ENCODE measurements at places on chromosomes 7 and 10. TPM values are rescaled to one million over a fixed set of nuclear protein-coding genes. Genes with fewer than 3 reads are reported as not detected.

DNA sequence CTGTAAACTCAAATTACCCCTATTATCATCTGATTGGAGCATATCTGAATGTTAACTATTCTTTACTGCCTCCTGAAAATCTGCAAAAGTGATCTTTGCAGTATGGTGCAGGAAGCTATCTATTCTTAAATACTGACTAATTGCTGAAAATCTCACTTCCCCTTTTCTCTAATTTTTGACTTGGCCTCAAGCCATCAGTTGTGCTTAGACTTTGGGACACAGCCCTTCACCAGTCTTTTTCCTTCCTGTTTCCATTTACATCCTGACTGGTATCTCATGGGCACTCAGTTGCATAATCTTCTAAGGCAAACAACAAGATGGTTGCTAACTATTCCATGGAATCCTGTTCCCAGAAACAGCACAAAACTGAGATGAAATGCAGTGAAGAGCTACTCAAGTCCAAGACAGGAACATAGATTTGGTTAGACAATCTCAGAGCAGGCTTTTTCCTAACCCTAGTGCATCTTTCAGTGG lies 228.5 kb downstream of the SORCS1 start:
- DNase-seq = no peak

DNA sequence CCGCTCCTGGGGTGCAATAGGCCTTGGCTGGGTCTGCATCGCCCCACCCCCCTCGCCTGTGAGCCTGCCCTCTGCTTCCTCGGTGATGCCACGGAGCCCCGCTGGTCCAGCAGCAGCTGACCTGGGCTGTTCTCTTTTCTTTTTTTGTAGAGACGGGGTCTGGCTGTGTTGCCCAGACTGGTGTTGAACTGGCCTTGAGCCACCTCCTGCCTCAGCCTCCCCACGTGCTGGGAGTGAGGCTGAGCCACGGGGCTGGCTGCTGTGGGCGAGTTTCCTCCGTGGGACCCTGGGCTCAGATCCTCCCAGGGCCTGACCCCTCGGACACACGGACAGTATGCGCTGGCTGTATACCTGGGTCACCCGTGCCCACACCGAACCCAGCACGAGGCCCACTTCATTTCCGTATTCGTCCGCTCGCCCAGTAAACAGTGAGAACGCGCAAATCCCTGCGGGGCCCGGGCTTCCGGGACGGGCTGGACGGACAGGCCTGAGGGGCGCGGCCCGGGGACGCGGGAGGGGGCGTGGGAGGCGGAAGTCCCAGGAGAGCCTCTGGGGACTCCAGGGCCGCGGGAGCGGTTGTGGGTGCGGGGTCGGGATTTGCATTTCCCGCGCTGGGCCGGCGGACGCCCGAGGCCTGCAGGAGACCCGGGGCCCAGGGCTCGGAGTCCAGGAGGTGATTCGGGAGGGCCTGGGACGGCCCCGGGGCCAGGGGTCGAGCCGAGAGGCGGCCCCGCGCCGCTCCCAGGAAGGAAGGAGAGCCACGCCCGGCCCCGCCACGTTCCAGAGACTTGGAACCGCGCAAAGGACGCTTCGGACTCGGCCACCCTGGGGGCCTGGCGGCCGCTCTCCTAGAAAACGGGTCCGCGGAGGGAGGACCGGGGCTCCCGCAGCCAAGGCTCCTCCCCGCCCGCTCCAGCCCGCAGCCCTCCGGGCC lies 57.7 kb upstream of the DNAJB6 start:
- peak; percentile 76 for DNase-seq

DNA sequence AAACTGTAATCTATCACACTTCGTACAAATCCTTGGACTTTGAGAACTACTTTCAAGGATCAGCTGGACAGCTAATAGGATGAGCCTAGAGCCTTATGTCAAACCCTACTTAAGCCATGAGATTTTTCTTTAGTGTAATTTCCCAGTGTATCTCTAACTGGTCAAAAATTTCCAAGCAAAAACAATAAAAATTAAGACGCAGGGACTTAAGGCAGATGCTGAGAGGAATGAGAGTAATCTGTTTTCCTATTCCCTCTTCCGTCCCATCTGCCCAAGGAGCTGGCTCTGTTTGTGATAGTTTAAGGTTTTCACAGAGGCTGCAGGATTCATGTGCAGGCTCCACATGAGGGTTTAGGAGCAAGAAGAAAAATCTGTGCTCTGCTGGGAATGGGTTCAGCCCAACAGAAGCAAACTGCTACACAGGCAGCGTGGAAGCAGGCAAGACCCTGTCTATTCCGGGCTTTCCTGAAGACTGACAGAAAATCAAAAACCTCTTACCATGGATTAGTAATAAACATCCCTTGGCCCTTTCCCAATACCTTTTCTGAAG lies 62.2 kb downstream of the ARMH3 start:
- DNase-seq = no peak

Gene RELN
- total RNA-seq = 1.1 TPM

Gene AGBL3
- 0.47 TPM for total RNA-seq

- DNase-seq = no peak
Measured at GRCh38 chr10:4653160-4653559, 172.8 kb upstream of the AKR1E2 start.

DNA sequence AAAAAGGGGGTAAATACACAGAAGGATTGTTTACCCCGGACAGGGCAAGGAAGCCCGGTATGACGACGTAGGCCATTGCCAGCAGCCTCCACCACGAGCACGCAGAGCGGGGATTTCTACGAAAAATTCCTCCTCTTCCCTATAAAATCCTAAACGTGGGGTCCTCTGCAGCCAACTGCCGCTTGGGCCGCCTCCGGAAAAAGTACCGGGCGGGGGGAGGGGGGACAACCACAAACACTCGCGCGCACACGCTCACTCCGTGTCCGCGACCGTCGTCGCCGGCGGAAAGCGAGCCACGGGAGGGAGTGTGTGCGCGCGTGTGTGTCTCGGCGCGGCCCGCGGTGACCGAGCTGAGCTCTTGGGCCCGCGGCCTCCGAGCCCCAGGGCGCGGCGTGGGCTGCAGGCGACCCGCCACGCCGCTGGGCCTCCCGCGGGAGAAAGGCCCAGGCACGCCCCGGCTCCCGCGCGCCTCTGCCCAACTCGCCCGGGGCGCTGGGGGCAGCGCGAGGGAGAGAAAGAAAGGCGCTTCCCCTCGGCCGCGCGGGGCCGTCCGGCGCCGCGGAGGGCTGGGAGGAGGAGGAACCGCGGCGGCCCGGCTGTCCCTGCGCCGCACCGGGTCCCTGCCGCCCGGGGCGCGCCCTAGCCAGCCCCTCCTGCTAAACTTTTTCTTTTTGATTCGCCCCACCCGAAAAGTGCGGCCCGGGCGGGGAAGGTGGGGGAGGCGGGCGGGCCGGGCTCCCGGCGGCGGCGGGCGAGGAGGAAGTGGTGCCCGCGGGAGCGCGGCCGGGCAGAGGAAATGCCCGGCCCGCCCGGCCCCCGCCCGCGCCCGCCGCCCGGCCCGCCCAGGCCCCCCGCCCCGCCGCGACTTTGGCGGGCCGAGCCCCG lies 1.5 kb downstream of the CTBP2 start:
- peak; percentile 71 for DNase-seq

GRCh38 chr7:112521942-112522341 lies 41.2 kb downstream of the LSMEM1 start:
- no peak for DNase-seq

DNA sequence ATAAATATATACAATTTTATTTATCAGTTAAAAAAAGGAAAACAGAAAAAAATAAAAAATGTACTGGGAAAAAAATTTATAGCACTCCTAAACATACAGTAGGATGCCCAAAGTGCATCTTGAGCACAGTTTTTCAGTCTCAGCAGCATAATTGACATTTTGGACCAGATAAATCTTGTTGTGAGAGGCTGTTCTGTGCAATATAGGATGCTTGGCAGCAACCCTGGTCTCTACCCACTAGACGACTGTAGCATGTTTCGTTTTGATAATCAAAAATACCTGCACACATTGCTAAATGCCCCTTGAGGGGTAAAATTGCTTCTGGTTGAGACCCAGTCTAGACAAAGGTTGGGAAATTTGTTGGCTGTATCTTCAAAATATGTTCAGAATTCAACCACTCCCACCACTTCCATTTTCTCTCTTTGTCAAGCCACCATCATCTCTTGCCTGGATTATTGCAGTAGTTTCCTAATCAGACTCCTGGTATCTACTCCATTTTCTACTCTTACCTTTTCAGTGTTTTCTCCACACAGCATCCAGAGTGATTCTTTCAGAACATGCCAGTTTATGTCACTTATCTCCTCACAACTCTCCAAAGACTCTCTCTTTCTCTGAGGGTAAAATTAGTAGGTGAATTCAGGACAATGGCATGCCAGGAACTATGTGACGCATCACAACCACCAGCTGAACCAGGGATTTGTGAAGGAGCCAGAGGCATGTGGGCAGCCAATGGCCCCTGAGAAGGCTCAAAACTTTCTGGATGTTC lies 91.4 kb downstream of the GPR85 start:
- no peak for DNase-seq

DNA sequence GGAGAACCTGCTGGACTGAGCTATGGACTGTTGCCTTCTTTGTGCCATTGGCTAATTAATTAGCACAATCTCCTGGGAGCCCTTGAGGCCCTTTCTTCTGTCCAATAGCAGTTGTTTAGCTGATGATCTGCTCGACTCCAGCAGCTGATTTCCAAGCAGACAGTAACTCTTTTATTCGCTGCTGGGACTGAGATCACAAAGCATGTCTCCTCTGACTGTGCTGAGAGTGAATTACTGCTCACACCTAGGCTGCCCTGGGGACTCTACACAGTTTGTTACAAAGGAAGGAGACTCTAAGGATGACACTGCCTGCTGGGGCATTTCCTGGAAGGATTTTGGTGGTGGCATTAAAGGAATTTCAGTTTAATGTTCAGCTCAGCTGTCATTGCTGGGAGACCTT lies 31.4 kb downstream of the CASP7 start:
- no peak for DNase-seq

Gene ARL3
- total RNA-seq = 4.8 TPM

Gene PANK1
- 22.8 TPM for total RNA-seq

DNA sequence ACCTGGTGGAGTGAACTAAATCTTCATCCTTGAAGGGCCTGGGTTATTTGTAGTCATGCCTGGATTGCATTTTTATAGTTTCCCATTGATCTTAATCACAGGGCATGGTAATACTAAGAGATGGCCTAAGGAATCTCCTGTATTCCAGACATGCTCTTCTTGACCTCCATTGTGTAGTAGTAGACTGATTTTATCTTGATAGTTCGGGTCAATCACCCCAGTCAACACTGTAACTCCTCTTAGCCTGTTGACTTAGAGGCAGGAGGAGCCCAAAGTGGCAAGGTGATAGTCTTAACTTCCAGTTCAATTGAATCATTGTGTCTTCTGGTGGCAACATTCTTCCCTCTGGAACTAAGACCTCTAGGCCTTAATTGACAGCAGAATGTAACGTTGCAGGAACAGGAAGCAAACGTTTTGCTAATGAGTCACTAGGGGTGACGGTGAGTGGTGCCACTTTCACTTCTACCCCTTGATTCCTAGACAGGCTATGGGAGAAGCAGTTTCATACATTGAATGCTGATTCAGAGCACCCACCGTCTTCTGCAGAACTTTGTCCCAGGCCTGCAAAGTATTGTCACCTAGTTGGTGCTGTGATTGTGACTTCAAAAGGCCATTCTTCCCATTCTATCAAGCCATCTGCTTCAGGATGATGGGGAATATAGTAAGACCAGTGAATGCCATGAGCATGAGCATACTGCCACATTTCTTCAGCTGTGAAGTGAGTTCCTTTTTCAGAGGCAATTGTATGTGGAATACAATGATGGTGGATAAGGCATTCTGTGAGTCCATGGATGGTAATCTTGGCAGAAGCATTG lies 24.0 kb upstream of the PAPSS2 start:
- no peak for DNase-seq

GRCh38 chr10:94038024-94038423 lies 44.3 kb downstream of the PLCE1 start:
- DNase-seq = no peak

DNA sequence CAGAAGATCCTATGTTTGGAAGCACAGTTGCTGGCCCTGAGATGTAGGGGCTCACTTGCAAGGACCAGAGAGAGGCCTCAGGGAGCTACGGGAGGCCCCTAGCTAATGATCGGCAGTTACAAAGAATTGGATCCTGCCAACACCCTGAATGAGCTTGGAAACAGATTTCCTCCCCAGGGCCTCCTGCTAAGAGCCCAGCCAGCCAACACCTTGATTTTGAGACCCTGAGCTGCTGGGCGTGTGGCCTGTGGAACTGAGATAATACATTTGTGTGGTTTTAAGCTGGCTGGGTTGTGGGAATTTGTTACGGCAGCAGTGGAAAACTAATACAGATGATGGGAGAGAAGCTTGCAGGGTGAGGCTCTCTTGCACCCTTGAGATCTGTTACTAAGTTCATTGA lies 3.9 kb downstream of the DOCK1 start:
- no peak for DNase-seq

GRCh38 chr7:108003599-108003935 lies 606 bp upstream of the LAMB1 start:
- DNase-seq = no peak

Gene CDH23
- total RNA-seq = 1.6 TPM

- DNase-seq = no peak
Measured at GRCh38 chr7:12851142-12851541, 163.7 kb downstream of the ARL4A start.

GRCh38 chr7:132256721-132257212 lies 319.5 kb downstream of the PLXNA4 start:
- DNase-seq = no peak

GRCh38 chr7:159137906-159138305 lies 6.8 kb downstream of the VIPR2 start:
- DNase-seq = no peak

GRCh38 chr7:151404216-151405011 lies 5.4 kb downstream of the WDR86 start:
- DNase-seq = no peak

DNA sequence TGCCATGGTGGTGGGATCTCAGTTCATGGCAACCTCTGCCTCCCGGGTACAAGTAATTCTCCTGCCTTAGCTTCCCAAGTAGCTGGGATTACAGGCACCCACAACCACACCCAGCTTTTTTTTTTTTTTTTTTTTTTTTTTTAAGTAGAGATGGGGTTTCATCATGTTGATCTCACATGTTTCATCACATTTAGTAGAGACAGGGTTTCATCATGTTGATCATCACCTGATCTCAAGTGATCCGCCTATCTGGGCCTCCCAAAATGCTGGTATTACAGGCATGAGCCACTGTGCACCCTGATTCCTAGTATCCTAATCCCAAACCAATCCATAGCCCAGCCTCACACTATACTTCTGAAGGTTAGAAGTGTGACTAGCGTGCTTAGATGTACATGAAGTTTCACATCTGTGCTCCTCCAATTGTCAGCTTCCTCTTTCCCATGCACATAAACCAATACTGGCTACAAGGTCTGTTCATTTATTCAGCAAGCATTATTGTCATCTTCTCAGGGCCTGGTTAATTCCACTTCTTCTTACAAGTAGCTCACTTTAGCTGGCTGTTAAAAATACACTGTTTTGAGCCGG lies 6.8 kb upstream of the NAT16 start:
- no peak for DNase-seq

Gene CALHM3
- not detected for total RNA-seq

DNA sequence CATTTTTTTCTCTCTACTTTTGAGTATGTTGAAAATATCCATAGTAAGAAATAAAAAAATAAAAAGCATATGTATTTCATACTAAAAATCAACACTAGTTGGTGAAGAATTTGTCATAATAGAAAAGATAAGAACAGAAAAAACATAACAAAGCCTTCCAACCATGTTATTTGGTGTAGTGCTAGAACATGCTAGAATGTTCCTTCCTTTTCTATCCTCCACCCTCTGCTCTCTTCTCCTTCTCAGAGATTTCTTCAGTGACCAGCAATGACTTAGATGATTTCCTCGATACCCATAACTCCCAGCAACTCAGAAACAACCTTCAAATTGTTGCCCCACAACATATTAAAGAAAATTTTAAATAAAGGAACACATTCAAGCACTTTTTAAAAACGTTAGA lies 2.6 kb downstream of the ZC3HAV1 start:
- no peak for DNase-seq

Gene BICC1
- total RNA-seq = 2.9 TPM

GRCh38 chr7:20722941-20723340 lies 63.7 kb downstream of the SP8 start:
- DNase-seq = no peak
